Nucleus accumbens (tissue), 56 donors: ENCODE measurements at places on chromosomes 6 and 20.

DNA sequence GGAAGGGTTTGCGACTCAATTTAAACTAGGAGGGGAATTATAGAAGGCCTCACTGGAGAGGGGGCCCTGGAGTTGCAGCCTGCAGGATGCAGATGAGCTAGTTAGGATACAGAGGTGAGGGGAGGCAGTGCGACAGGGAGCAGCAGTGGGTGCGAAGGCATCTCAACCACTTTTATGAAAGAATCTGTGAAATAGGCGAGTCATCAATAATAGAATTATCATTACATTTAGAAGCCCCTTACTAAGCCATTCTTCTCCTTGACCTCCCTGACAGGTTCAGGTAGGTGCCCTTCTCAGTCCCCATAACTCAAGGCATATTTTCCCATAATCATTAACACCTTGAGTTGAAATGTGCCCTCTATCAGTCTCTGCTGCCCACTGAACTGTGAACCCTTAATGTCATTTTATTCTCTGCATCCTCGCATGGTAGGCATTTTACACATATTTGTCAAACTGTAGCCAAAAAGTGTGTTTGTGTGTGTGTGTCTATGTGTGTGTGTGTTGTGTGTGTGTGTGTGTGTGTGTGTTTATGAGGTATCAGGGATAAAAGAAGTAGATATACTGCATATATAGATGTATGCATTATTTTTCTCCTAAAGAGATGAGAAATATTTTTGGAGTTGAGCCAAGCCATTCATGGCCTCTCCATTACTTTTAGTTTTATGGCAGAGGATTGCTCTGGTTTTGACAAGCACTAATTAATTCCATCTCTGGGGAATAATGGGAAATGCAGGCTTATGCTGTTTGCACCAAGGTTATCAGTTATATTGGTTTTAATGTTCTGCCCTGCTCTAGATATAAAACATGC is 898.8 kb downstream of the KIF16B start:
- DNase-seq = no peak

- no peak for DNase-seq
Measured at GRCh38 chr6:15948930-15949900, 179.7 kb upstream of the MYLIP start.

DNA sequence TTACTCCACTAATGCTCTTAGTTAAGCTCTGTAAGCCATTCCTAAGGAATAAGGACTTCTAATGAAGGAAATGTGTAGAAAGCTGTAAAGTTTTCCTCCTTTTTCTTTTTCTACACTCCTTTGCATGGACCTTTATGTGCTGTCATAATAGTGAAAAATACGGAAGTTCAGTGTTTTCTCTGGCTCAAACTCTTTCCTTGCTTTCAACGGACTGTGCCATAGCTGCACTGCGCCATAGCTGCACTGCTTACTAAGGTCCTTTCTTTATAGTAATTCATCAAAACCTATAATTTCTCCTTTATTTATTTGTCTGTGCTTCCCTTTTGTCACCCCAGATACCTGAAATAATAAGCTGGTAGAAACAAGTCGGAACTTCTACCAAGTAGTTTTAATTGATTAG is 67.3 kb downstream of the RNF144B start:
- no peak for DNase-seq

DNA sequence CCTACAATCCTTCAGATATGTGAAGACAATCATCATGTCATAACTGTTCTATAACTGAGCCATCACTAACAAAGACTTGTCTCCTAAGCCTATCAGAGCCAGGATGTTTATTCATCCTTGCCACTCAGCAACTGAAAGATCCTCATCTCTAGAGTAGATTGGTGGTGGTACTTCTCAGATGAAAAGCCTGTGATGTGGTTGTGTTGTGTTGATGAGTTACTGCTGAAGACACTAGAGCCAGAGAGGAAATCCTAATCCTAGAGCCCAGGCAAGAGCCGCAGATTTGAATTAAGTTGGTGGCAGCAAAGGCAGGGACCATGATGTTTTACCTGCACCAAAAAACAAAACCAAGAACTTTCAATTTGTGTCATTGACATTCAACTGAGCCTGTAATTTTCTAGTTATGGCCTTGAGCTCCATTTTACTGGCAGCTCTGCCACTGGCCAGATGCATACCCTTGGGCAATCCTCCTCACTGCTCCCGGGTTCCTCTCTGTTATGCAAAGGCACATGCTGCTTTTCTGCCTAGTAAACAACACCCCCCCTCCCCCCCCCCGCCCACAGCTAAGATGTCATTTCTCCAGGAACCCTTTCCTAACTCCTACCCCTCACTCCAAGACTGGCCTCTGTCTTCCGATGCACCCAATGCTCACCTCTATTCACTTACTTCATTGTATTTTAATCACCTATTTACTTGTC is 50.2 kb upstream of the REV3L start:
- DNase-seq = no peak

GRCh38 chr20:57474816-57475215 is 50.1 kb downstream of the CTCFL start:
- no peak for DNase-seq

DNA sequence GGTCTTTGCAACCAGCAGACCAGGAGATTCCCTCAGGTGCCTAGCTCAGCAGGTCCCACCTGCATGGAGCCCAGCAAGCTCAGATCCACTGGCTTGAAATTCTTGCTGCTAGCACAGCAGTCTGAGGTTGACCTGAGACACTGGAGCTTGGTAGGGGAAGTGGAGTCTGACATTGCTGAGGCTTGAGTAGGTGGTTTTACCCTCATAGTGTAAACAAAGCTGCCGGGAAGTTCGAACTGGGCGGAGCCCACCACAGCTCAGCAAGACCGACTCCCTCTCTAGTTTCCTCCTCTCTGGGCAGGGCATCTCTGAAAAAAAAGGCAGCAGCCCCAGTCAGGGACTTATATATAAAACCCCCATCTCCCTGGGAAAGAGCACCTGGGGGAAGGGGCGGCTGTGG is 34.3 kb downstream of the PRSS35 start:
- no peak for DNase-seq

GRCh38 chr6:48101290-48101689 is 9.7 kb downstream of the PTCHD4 start:
- DNase-seq = no peak

DNA sequence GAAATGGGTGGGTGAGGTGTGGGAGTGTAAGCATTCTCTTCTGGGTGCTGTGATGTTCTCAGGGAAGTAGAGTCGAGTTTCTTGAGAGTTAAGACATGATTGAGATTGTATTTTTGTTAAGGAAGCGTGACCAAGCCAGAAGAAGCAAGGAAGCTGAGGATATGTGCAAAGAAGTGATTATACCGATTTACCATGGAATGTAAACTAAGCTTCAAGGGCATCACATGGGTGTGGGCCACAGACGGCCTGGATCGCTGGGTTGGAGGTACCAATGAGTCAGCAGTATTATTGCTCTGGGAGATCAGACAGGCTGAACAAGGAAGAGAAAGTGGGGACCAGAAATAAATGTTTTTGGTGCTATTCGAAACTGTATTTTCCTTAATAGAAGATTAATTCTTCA is 184.1 kb upstream of the GMDS start:
- no peak for DNase-seq

DNA sequence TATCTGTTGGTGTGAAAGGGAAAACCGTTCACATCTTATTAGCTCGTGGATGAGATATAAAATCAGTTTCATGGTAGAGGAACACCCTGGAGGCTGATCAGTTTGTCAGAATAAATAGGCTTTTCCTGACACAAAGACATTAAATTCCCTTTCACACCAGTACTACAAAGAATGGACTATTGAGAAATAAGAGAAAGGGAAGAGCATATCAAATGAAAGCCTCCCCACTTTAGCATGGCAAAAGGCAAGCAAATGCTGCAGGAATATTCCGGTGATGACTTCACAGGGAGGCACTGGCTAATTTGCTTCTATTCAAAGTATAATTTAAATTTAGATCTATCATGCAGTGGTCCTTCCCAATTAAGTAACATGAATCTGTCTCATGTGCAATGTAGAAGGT is 115.9 kb upstream of the AGPAT4 start:
- no peak for DNase-seq

DNA sequence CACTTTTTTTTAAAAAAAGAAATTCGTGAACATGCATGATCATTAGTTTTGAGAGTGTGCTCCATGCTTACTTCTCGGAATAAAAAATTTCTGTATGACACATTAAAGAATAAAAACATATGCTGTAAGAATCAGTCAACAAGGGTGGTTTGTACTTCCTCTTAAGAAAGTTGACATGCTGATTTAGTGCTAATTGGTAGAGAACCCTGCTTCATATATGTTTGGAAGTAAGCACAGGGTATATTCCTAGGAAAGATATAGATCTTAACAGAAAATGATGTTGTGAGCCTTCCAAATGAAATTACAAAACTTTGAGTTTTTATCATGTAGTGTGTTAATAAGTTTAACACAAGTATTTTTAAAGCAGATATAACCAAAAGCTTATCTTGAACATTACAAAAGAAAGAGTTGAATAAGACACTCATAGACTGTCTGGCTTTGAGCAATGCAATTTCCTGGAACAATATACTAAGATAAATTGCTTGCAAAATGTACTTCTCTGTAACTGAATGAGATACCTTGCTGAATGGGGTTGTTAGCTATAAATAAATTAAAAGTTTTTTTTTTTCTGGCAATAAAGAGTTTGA is 13.8 kb upstream of the VIP start:
- no peak for DNase-seq

DNA sequence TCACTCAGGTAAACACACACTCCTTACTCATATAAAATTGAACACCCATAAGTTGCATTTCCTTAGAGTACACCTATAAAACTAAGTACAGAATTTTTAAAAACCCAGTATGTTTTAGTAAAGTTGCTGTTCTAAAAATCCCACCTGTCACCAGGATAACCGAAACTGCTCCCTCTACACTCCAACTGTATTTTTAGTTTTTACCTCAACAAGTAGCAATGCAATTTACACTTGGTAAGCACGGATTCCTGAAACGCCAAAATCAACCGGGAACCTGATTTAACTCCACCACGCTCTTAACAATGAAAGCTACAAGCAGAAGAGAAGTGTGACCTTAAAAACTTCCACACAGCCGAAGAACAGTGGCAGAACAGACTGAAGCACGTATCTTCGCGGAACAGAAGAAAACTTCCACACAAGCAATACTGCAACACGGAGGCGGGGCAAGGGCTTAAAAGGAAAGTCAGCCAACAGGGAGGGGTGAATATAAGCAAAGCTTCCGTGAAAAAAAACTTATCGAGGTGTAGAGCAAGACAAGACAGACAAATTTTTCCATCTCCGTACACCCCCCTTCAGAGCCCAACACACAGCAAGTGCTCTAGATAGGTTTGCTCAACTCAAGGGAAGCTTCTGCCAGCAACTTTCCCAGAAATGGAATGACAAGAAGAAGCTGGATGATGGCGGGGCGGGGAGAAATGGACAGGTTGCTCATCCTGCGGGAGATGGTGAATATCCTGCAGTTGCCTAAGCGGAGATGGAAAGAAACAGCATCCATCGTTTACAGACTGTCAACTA is 1.4 kb downstream of the STAU1 start:
- DNase-seq = peak; percentile 40

DNA sequence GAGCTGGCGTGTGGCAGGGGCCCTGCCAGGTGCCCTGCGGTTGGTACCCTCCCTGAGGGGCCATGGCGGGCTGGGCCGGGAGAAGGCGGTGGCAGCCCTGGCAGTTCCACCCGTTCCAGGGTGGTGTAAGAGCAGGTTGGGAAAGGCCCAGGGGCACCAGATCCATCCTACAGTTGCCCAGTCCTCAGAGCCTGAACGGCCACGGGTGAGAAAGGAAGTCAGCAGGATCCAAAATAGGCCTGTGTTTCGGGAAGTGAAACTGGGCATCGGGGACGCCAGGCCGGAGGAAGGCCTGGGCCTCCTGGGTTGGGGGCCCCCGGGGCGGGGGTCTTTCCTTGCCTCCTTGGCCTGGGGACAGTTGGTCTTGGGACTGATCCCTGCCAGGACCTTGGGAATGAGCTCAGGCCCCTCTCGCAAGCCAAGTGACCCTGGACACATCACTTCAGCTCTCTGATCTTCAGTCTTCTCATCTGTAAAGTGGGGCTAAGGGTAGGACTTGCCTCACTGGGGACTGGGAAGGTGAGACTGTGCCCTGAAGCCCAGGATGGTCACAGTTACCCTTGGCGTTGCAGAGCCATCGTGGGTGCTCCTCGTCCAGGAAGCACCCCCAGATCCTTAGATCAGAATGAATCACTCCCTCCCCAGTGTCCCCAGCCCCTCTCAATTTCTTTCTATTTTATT is 18.1 kb upstream of the NOL4L start:
- DNase-seq = no peak

- DNase-seq = no peak
Measured at GRCh38 chr20:25487306-25487705, 79.8 kb downstream of the GINS1 start.

DNA sequence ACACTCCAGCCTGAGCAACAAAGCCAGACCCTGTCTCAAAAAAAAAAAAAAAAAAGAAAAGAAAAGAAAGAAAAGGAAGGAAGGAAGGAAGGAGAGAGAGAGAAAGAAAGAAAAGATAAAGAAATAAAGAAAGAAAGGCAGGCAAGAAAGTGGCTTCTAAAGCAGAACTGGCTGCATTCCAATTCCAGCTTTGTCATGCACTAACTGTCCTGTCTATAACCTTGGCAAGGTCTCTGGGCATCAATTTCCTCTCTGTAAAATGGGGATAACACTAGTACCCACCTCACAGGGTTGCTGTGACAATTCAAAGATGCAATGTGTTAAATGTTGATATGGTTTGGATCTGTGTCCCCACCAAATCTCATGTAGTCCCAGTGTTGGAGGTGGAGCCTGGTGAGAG is 28.0 kb downstream of the RING1 start:
- no peak for DNase-seq

- DNase-seq = no peak
Measured at GRCh38 chr6:137233911-137234863, 15.0 kb upstream of the IFNGR1 start.

DNA sequence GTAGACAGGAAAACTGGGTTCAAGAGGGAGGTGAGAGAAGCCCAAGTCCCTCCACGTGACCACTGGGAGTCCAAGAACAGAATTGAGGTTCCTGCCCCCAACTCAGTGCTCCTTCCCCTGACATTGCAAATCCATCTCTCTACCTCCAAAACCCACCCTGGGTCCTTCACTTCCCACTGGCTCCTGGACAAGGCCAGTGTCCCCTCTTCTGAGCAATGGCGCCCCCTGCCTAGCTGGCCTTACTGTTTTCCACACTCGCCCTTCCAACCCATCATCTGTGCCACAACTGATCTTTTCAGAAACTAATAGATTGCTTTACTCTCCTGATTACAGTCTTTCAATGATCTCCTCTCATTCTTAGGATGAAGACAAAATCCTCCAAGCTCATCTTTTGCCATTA is 200.3 kb downstream of the ANKRD60 start:
- DNase-seq = no peak

DNA sequence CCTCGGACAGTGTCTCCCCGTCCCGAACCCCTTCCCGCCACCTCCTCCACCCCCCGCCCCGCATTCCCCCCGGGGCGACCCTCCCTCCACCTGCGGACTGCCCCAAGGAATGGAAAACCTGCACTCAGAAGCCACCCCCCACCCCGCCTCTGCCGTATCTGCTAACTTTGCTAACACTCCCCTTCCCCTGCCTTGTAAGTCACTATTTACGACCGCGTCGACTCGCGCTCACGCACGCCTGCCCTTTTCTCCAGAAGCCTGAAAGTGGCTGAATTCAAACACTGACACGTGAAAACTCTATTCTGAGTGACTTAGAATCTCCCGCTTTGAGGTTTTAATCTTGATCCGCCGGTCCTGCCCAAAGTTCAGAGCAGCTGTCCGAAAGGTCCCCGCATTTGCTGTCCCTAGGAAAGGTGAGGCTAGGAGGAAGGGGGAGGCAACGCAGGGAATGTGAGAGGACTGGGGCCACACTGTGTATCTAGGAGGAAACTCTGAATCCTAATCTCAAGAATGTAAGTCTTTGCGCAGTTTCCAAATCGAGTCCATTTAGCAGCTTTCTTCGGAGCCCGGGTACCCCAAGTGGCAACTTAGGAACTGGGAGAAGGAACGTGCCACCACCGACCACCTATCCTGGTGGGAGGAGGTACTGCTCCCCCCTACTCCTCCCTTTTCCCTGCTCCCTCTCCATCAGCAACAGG is 9.3 kb upstream of the POU3F2 start:
- no peak for DNase-seq
